ENCODE measurements at places on chromosomes 2 and 18.
A peak's percentile ranks its signal among the peaks of the same experiment; 100 is the strongest.

DNA sequence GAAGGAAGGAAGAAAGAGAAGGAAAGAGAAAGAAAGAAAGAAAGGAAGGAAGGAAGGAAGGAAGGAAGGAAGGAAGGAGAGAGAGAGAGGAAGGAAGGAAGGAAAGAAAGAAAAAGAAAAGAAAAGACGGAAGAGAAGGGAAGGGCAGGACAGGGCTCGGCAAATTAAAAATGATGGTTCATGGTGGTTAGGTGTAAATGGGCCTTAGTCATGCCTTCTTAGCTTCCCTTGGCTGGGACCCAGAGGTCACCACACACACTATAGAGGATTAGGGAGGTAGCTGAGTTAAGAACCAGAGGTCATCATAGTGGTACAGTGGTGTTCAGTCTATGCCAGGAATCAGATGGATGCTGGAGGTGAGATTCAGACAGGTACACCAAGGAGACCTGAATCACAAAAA lies 9.3 kb upstream of the ATL2 start:
- DNase-seq, result no peak

- DNase-seq, result no peak
These were observed 41.4 kb downstream of the SPP2 start for GRCh38 chr2:234091883-234092282.

- no peak for DNase-seq
These were observed 1.5 kb downstream of the RND3 start for GRCh38 chr2:150485871-150486538.

GRCh38 chr2:11866358-11867335 lies 120.2 kb downstream of the LPIN1 start:
- no peak for DNase-seq

DNA sequence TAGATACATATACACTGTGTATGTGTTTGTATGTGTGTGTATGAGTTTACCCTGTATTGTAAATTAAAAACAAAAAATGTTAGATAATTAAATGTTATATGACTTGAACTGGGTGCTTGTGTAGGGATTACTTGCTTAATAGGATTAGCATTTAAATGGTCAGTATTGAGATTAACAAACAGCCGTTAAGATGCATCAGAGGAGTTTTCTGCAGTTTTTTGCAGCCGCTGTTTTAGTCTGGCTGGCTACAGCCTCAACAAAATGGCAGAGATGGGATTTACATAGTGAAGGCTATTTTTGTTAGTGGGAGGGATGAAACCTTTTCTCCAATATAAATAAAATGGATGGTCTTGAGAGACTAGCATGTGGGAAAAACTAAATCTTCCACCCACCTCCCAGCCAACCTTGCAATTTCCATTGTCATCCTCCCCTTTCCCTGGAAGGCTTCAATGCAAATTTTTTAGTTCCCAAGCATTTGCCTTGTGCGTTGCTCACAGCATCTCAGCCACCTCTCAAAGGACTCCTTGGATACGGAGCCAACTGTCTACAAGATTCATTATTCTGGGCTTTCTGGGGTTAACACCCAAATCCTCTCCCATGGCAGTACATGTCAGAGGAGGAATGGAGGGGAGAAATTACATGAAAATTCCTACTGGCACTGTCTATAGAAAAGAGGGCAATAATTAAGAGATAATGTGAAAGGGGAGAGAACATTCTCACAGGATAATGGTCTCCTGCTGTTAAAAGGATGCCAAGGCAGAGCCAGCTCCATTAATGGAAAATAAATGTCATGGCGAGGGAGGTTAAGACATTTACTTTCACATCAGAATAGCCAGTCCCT lies 351.9 kb downstream of the CDH2 start:
- no peak for DNase-seq

GRCh38 chr2:150190546-150190945 lies 296.9 kb downstream of the RND3 start:
- no peak for DNase-seq

DNA sequence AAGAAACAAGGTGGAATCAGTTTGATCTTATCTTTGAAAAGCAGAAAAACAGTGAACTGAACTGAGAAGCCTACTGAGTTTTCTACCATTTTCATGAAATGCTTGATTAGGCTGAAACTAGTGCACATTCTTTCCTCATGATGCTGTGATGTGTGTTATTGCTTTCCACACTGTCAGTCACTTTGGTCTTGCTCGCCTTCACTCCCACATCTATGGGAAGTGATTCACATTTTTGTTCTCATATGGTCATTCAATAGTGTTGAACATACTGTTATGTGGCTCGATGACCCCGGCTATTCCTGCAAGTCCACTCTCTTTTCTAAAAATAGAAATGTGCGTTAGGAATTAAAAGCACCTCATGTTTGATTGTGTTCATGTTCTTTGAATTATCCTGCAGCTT lies 129.7 kb downstream of the TGIF1 start:
- DNase-seq, result no peak

GRCh38 chr2:212926940-212927339 lies 224.5 kb downstream of the IKZF2 start:
- DNase-seq, result no peak

DNA sequence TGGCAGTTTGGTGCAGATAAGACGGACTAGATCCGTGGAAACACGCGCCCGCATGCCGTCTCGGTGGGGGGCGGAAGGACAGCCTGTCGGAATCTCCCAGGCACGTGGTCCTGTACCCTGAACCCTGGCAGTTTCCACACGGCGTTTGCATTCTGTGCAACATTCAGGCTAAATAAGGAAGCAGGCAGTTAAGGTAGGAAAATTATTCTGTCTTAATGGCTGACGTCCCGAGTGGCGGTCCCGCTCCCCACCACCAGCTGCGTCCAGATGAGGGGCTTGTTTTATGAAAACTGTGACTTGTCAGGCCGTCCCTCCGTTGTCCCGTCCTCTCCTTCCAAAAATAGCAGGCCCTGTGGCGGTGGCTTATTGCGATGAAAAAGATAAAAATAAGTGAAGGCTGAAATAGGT lies 120.2 kb downstream of the NFATC1 start:
- DNase-seq, result no peak

DNA sequence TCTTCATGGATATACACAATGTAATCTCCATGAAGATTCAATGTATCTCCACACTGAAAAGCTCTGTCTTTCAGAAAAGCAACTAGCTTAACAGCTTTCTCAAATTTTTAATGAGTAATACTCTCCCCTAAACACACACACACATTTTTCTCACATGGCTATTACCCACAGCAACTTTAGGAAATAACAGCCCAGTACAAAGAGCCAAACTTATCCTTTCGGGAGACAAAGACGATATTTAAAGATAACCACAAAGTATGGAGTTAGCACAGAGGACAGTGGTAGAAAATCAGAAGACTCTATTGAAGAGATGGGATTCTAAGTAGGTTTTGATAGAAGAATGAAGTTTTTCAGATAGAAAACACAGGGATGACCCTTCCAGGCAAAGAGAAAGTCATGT lies 394.9 kb upstream of the TRIB2 start:
- no peak for DNase-seq

DNA sequence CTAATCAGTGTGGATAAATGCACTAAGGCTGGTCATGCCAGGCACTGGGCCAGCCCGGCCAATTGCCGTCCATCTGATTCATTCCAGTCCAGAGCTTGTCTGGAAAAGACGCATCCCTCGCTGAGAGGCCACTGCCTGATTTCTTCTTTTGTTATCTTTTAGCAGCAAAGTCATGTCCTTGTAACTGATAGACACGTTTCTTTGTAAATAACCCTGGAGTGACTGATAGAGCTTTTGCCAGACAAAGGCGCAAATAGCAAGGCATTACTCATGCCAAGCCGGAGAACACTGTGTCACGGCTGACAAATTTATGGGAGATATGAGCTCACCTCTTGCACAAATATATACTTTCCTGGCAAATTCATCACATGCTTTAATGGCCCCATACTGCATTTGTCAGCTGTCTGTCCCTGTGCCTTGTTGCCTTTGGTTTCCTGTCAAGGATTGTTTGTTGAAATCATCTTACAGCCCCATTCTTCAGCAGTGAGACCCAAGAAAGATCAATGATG lies 164.4 kb downstream of the ETAA1 start:
- no peak for DNase-seq

- DNase-seq, result no peak
These were observed 1363.2 kb upstream of the ACVR2A start for GRCh38 chr2:146481629-146482028.

GRCh38 chr18:9537677-9538076 lies 62.4 kb downstream of the RALBP1 start:
- DNase-seq, result no peak

- DNase-seq, result no peak
These were observed 801.0 kb downstream of the LRRTM4 start for GRCh38 chr2:76721226-76721625.

- DNase-seq, result no peak
These were observed 8.5 kb downstream of the FMNL2 start for GRCh38 chr2:152343426-152343825.

- DNase-seq, result no peak
These were observed 7.5 kb upstream of the SP3 start for GRCh38 chr2:173972636-173973035.

DNA sequence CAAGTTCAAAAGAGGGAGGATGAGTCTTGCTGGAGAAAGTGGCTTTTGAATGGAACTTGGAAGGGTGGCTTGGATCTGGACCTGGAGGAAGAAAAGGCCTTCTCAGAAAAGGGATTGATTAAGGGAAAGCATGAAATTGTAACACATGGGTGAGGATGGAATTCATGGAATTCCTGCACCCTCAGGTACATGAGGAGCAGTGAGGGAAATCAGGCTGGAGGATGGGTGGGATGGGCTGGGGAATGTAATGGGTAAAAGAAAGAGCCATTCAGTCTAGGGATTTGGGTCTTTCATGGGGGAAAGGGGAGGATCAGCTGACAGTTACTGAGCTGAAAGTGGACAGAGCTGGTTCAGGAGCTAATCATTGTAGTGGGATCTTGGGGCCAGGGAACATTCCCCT lies 51.2 kb upstream of the HAAO start:
- no peak for DNase-seq

DNA sequence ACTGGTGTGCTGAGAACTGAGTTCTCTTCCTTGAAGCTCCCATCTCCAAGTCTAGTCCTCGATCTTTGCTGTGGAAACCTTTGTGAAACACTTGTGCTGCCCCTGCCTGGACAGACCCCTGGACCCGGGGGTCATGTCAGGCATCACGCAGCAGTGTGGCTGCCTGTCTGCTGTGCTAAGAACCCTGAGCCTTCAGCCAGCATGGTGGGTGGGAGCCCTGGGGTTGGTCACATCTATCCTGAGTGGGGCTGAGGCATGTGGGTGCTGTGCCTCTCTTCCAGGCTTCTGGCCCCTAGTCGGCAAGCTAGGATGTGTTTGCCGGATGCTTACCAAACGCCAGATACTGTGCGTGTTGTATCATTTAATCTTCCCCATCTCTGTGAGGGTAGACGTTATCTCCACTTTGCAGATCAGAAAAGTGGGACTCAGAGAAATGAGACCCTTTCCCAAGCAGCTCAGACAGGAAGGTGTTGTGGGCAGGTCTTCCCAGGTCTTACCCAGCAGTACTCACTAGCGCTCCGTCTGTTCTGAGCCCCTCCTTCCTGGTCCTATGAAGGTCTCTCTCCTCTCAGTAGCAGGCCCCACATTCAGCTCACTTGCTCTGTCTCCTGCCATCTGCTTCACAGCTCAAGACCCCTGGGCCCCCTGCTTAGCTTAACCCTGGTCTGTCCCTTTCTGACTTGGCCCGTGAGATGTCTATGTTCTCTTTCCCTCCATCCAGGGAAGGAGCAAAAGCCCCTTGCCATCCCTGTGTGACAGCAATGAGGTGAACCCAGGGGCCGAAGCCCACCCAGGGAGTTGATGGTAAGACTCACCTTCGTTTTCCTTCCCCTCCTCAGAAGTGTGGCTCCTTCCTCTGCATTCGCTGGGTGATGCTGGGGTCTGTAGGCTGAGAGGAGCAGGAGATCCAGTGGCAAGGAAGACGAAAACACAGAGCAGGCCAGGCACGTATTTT lies 242.8 kb downstream of the FAM210A start:
- no peak for DNase-seq

- DNase-seq, result no peak
These were observed 615.7 kb downstream of the EPHA4 start for GRCh38 chr2:220956429-220956828.

DNA sequence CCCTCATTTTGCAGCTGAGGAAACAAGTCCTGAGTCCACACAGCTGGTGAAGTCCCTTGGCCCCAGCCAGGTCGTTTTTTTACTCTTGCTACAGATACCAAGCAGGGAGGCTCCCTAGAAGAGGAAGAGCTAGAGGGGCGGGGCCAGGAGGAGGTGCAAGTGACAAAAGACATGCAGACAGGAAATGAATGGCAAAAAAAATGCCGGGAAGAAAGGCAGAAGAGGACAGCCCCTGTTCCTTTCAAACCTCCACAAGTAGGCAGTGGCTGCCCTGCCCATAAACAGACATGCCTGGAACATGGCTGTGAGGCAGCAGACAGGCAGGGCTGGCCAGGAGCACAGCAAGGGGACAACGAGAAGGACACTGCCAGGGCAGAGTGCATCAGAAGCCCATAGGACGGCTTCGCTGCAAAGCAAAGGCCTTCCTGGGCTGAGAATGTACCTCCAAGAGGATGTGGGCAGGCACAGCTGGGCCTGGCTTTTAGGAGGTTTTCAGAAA lies 108.7 kb downstream of the ZBTB7C start:
- DNase-seq, result peak; percentile 4

DNA sequence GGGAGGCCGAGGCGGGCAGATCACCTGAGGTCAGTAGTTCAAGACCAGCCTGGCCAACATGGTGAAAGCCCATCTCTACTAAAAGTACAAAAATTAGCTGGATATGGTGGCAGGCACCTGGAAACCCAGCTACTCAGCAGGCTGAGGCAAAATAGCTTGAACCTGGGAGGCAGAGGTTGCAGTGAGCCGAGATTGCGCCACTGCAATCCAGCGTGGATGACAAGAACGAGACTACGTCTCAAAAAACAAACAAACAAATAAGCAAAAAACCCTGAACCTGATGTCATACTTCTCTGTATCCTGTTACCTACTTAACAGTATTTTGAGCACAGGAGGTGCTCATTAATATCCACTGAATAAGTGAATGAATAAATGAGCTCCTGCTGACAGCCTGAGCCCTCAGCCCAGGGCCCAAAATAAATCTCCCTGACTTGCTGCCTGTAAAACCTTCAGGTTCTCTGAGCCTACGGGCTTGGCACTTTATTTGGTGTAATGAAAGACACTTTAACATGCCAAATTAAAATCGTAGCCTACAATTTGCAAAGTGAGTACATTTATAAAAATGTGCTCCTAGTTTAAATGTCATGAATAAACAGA lies 215.1 kb downstream of the ZNF385B start:
- no peak for DNase-seq

GRCh38 chr2:182792441-182792840 lies 74.0 kb downstream of the FRZB start:
- no peak for DNase-seq

Measured in bone marrow (tissue), 2 donors.